T-helper 17 cell (primary cell): ENCODE measurements at places on chromosomes 7 and 10. TPM values are rescaled to one million over a fixed set of nuclear protein-coding genes. Genes with fewer than 3 reads are reported as not detected.

REPIN1 gene
- 43.0 TPM for total RNA-seq

DNA sequence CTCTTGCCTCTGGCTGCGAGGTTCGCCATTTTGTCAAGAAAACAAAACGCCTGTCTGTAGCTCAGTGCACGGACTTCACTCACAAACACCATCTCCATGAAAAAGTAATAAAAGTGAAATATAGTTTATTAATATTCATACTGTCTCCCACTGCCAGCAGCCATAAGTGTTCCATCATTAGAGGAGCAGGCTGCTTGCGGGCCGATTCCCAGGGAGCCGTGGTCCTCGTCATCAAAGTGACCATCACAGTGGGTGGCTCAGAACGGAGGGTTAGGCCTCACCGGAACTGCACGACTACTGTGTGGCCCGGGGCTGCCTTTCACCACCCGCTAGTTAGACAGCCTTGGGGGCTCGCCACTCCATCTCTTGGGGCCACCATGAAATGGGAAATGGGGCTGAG is 82.7 kb downstream of the HIPK2 start:
- no peak for DNase-seq

- no peak for DNase-seq
Measured at GRCh38 chr7:124106575-124106974, 73.7 kb upstream of the TMEM229A start.

DNA sequence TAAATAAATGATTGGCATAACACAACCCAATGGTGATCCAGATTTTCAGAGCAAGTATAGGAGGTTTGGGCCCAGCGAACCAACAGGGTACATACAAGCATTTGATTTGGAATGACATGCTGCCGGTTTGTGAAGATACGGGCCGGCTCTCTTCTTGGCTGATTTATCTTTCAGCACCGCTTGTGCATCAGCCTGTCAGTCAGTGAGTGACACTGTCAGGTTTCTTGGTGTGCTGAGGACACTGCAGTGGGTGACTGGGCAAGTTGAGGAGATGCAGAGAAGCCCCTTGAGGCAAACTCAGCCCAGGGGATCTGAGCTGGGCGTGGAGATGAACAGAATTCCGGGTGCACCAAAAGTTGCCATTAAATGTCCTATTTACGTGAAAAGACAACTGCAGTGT is 194.5 kb downstream of the SNX10 start:
- no peak for DNase-seq

DNA sequence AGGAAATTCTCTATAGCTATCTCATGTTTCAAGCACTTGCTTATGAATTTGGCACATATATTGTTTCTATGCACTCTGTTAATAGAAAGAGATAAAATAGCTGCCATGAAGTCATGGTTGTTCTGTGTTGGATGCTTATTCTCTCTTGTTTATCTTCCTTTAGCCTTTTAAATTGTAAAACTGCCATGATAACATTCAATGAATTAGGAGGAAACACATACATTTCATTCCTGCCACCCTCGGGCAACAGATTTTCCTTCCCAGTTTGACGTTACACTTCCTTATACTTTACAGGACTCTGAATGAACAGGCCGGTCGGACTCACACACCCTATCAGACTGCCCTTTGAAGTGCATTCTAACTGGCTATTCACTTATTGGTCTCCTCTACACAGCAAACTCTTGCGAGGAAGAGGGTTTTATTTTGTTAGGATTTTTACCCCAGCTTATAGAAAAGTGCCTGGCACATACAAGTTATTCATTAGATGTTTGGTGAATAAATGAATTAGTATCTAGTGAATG is 65.7 kb upstream of the FERD3L start:
- DNase-seq, result no peak

- DNase-seq, result no peak
Measured at GRCh38 chr7:132683896-132684690, 107.8 kb upstream of the PLXNA4 start.

- DNase-seq, result no peak
Measured at GRCh38 chr10:129520440-129521080, 53.5 kb downstream of the MGMT start.

GRCh38 chr7:45662540-45663166 is 88.5 kb downstream of the ADCY1 start:
- no peak for DNase-seq

DNA sequence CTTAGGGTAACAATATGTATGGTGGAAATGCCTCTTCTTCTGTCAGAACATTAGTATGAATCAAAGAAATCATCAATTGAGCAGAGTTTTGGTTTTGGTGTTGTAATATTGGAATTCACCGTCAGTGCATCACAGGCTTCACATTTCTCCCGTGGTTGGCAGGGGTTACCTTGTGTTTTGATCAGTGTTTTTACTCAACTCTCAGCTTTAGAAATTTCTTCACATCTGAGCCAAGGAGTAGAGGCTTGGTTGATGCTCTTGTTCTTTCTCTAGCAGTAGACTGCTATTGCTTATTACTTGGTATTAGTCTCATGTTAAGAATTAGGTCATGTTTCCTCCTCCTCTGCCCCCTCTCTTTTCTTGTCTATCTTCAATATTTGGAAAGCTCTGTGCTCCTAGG is 188.8 kb upstream of the SMIM30 start:
- no peak for DNase-seq

DNA sequence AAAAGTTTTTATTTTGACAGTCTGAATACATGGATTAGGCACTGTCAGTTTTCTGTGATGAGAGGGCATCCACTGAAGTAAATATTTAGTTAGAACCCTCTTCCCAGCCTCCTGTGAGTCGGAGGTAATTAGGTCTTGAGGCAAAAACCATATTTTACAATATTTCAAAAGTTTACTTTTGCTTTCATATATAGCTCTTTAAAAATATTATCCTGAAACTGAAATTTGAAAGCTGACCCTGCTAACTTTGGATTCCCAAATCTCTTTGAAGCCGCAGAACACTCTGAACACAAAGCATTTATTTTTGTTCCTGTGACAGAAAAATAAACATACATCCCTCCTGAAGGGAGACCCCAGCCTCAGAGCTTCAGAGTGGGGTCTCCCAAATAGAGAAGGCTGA is 317.4 kb downstream of the KIF20B start:
- no peak for DNase-seq

- DNase-seq, result no peak
Measured at GRCh38 chr7:139886899-139887298, 57.8 kb downstream of the TBXAS1 start.

UCMA gene
- not detected for total RNA-seq

DNA sequence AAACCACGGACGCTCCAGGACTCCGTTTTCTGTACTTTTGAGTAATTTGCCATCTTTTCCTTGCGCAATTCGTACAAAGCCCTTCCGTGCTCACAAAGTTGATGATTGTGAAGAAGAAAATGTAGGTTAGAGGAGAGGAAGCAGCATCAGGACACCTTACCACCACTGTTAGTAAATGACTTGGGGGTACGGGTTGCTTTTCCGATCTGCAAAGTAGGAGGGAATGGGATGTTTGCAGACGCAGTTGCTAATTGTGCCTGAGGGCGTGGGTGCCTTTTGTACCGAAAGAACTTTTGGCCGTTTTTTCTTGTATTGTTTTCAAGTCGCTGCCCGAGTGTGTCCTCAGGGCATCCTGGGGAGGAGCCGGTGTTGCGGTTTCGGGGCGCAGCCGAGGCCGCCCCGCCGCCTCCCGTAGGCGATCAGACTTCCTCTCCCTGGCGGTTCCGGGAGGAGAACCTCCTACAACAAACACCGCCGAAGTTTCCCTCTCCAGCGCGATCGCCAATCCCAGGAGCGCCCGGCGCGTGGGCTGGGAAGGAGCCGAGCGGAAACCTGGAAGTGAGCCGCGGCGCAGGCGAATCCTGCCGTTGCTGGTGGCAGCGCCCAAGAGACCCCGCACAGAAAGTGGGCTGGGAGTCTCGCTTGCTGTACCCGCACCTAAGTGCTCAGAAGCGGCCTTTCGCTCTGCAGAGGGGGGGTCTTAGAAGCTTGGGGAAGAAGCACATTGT is 1.0 kb downstream of the PRR15 start:
- no peak for DNase-seq

- DNase-seq, result no peak
Measured at GRCh38 chr10:105974803-105975456, 1189.6 kb downstream of the SORCS1 start.

NODAL gene
- not detected for total RNA-seq

XRCC2 gene
- total RNA-seq, result 0.50 TPM

DNA sequence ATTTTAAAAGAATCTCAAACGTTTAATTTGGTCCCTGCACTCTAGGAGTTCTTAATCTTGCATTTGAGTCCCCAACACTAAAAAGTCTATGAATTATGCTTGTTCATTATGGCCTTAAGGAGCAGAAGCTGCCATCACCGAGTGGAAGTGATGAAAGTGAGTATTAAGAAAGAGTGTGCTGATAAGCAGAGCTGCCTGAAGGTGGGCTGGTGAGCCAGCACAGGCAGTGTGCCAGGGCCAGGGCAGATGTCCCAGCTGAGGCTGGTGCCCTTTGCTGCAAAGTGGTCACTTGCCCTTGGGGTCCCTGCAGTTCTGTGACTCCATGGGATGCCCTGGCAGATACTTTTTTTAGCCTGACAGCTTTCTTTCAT is 72.9 kb upstream of the LOXL4 start:
- DNase-seq, result no peak

DNA sequence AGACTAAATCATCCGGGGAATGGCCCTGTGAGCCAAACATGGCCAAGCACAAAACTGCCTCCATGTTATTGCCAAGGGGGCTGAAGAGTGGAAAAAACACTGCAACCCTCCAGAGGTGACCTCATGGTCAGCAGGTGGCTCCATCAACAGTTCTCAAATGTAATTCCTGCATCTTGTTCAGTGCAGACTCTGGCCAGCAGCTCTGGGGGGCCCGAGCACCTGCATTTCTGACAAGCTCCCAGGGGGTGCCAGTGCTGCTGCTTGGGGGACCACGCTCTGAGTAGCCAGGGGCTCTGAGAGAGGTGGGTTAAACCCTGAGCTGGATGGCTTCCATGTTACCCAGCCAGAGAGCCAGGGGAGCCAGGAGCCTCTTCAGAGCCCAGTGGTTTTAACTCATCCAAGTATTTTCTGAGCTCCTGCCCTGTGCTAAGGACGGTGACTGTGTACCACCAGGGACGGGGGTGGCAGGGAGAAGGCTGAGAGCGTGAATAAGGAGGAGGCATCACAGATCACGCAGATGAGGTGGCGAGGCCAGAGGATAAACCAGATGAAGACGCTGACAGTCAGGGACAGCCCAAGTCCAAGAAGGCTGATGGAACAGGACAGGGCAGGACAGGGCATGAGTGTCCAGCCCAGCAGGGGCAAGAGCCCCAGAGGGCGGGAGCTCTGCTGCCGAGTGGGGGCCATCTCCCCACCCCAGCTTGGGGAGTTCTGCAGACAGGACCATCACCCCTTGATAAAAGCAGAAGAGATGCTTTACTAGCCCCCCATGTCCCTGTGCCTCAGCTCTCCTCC is 52.9 kb downstream of the CLEC2L start:
- DNase-seq, result no peak

DNA sequence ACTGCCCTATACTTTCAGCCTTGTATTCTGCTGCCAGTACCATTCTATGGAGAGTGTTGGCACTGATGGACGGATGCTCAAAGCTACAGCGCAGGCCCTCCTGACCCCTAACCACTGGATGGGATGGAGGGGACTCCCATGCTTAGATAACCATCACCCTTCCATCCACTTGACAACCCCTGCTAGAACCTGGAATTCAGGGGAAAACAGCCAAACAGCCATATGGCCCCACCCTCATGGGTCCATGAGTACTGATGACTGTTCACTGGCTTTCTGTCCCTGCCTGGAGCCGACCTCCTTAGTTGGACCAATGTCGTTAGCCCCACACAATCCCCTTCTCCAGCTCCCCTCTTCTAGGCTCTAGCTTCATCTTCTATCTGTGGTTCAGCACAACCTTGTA is 16.2 kb downstream of the DUSP5 start:
- DNase-seq, result no peak

PRLHR gene
- total RNA-seq, result not detected

GRCh38 chr10:101091546-101092290 is 29.9 kb downstream of the KAZALD1 start:
- no peak for DNase-seq

DNA sequence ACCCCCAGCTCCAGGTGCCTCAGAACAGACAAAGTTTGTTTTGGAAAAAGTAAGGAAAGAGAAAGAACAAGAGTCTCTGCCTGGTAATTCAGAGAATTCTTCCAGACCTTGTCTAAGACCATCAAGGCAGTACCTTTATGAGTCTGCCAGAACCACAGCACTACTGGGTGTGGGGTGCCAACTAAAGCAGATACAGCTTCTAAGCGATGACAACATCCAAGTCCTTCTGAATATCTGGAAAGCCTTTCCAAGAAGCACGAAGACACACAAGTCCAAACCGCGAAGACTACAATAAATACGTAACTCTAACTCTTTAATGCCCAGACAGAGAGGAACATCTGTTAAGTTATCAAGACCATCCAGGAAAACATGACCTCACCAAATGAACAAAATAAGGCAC is 94.3 kb downstream of the SIRT1 start:
- DNase-seq, result no peak

CDHR3 gene
- 13.9 TPM for total RNA-seq

TMEM176B gene
- total RNA-seq, result not detected

DNA sequence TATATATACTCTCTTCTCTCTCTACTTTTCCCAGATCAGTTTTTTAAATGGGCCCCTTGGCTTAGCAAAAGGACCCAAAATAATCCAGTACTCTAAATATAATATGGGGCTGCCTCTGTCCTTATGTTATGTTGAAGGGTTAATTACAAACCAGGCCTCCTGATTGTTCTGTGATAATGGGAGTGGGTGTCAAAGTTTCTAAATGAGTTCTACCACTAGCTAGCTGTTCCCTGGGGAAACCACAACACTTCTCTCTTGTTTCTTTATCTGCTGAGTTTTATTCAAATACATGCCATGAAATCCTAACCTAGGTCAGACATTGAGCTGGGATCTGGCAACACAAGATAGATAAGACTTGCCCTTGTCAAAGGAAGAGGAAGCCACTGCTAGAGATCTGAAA is 3.8 kb downstream of the HTR5A start:
- DNase-seq, result no peak

GRCh38 chr10:79149662-79150443 is 81.1 kb downstream of the ZMIZ1 start:
- DNase-seq, result no peak

GRCh38 chr7:128812514-128813168 is 17.6 kb upstream of the FLNC start:
- DNase-seq, result no peak

GRCh38 chr7:22793593-22794462 is 28.8 kb downstream of the TOMM7 start:
- no peak for DNase-seq

SHTN1 gene
- total RNA-seq, result 2.7 TPM

GRCh38 chr10:123518765-123519164 is 147.4 kb upstream of the GPR26 start:
- DNase-seq, result no peak

GRCh38 chr10:77417806-77418640 is 219.6 kb downstream of the KCNMA1 start:
- DNase-seq, result no peak
